SK-N-MC (cell line): ENCODE measurements at places on chromosomes 2 and 18.

DNA sequence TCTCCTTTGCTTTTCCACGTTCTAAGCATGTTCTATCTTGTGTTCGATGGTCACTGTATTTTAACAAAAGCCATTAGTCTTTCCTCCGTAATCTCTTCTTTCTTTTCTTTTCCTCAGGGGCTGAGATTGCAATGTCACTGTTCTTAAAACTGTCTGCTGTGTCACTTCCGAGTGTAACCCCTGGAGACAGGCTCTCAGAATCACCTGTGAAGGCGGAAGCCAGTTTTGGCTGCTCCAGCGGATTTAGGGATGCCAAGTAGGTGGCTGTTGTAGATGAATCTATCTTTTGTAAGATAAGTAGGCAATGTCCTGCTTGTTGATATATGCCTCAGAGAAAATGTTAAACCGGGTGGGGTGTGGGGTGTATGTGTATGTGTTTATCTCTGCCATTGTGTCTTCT is 94.7 kb upstream of the L3MBTL4 start:
- DNase-seq: no peak

GRCh38 chr2:101958061-101958460 is 33.7 kb upstream of the IL1R2 start:
- no peak for DNase-seq

GRCh38 chr2:38462121-38462661 is 85.1 kb upstream of the ATL2 start:
- DNase-seq: no peak

DNA sequence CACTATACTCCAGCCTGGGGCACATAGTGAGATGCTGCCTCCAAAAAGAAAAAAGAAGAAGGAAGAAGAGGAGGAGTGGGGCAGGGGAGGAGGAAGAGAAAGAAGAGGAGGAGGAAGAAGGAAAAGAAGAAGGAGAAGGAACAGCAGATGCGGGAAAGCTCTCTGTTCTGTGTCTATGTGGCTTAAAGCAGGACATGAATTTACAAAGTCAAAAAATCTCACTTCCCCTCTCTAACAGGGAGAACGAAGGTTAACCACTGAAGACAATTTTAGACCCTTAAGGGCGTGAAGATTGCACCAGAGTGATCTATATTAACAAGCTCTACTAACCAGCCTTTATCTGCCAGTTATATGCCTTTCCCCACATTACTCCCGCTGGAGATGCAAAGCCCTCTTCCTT is 258.9 kb downstream of the METTL4 start:
- DNase-seq: no peak

- DNase-seq: no peak
Observed at GRCh38 chr18:21457179-21457535, 143.3 kb downstream of the ESCO1 start.

DNA sequence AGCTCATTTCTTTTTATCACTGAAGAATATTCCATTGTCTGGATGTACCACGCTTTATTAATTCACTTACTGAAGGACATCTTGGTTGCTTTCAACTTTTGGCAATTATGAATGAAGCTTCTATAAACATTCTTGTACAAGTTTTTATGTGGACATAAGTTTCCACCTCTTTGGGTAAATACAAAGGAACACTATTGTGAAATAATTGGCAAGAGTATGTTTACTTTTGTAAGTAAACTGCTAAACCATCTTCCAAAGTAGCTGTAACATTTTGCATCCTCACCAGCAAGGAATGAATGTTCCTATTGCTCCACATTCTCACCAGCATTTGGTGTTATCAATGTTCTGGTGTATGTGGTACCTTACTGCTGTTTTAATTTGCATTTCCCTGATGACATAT is 15.8 kb upstream of the VWC2L start:
- DNase-seq: no peak

- DNase-seq: no peak
Observed at GRCh38 chr2:24147364-24147763, 24.1 kb downstream of the FAM228B start.

DNA sequence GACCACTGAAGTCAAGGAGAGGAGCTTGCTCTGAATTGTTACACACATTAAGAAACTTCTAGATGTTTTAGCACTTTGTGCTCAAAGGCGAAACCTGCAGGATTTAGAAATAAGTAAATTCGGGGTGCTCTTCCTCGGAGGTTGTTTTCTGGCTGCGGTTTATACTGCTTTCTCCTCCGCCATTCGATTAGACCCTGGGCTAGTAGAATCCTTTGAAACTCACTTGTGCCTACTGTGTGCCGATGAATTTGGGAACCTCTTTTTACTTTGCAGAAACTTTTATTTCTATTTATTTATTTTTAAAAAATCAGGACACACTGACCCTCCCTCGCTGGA is 3.5 kb downstream of the MEIS1 start:
- no peak for DNase-seq

DNA sequence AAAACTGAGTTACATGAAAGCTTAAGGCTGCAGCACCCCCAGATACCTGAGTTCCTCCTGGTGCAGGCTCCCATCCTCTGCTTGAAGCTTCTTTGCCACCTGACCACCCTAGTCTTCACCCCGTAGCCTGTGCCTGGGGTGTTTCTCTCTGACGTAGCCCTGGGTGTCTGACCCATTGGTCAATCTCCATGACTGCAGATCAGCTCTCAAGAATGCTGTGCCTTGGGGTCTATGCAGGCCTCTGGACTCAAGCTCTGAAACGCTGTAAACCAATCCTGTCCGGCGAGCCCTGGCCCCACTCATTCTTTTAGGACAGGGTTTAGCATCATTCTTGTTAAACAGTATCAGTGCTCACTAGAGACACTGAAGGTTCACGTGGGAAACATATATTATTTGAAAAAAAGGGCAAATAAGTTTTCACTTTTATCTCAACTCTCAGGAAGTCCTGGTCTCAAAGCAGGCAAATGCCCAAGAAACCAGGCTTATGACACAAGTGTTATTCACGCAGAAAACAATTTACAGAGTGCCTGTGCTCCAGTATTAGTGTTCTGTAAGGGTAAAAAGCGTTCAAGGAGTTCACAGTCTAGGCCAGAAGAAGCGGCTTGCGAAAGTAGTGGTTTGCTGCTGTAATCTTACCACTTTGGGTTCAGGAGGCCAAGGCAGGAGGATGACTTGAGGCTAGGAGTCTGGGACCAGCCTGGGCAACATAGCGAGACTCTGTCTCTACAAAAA is 22.8 kb upstream of the PPP4R1 start:
- DNase-seq: no peak

- DNase-seq: no peak
Observed at GRCh38 chr2:187581125-187581896, 27.1 kb upstream of the TFPI start.

DNA sequence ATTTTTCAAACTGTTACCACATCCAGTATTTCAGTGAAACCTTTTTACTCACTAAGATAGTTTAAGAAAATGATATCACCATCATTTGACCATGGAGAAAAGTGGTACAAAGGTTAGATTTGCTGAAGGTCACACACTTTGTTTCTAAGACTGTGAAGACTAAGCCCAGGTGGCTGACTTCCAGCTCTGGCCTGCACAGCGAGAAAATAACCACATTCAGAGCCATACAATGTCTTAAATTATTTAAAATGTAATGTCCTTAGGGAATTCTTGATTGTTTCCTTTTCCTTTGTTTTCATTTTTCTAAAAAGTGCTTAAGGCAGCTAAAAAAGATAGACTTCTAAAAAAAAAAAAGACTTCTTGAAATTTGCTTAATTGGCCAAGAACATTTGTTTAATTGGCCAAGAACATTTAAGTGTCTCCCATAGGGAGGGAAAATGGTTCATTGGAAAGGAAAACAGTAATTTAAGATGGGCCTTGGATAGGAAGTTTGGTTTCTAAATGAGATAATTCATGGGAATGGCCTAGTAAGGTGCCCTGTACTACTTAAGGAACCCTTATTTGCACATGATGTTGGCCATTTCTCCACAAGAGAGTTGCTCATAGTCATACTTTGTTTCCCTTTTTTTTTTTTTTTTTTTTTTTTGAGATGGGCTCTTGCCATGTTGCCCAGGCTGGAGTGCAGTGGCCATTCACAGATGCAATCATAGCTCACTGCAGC is 45.2 kb downstream of the CYP1B1 start:
- DNase-seq: no peak

- DNase-seq: no peak
Observed at GRCh38 chr2:152072011-152072410, 26.8 kb downstream of the CACNB4 start.

DNA sequence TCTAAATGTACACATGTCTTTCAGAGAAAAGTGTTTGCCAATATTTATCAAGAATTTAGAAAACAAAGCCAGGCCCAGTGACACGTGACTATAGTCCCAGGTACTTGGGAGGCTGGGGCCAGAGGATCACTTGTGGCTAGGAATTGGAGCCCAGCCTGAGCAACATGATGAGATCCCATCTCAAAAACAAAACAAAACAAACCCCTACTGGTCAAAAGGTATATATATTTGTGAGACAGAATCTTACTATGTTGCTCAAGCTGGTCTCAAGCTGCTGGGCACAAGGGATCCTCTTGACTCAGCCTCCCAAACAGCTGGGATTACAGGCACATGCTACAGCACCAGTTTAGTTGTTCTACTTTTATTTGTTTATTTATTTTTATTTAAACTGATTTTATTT is 79.2 kb downstream of the ZDBF2 start:
- DNase-seq: no peak

DNA sequence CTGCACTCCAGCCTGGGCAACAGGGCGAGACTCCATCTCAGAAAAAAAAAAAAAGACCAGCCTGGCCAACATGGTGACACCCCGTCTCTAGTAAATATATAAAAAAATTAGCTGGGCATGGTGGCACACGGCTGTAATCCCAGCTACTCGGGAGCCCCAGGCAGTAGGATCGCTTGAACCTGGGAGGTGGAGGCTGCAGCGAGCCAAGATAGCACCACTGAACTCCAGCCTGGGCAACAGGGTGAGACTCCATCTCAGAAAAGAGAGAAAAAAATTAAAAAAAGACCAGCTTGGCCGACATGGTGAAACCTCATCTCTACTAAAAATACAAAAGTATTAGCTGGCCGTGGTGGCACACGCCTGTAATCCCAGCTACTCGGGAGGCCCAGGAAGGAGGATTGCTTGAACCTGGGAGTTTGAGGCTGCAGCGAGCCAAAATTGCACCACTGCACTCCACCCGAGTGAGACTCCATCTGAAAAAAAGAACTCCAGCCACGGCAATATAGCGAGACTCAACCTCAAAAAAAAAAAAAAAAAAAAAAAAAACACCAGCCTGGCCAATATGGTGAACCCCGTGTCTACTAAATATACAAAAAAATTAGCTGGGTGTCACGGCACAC is 346.1 kb upstream of the PLGLB2 start:
- DNase-seq: no peak

- no peak for DNase-seq
Observed at GRCh38 chr2:48283586-48284269, 246.2 kb upstream of the STON1 start.

- DNase-seq: no peak
Observed at GRCh38 chr2:67689186-67689585, 292.1 kb downstream of the ETAA1 start.

GRCh38 chr18:44588508-44588907 is 92.2 kb upstream of the SETBP1 start:
- no peak for DNase-seq

GRCh38 chr18:39491408-39491807 is 1925.8 kb upstream of the CELF4 start:
- DNase-seq: no peak
